Upper lobe of right lung (tissue), 1 donor: ENCODE measurements at places on chromosomes 5 and 9. TPM values are rescaled to one million over a fixed set of nuclear protein-coding genes. Genes with fewer than 3 reads are reported as not detected.

GRCh38 chr5:15442193-15442570, 57.8 kb upstream of the FBXL7 start:
- no peak for DNase-seq

DNA sequence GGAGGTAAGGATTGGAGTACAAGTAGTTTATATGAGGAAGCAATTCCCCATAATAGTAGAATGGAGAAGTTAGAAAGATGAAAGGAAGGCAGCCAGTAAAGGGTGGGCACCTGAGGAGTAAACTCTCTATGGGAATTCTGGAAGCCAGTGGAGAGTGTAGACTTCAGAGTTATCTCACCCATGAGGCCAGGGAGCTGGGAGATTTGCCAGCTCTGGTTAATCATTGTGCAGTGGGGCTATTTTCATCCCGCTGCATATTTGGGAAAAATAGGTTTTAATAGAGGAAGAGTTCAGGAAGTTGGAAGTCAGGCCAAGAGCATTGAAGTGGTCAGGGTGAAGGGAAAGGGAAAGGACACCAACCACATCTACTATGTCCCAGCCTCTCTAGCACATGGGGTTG, 242.3 kb upstream of the BRINP1 start:
- DNase-seq = no peak

DNA sequence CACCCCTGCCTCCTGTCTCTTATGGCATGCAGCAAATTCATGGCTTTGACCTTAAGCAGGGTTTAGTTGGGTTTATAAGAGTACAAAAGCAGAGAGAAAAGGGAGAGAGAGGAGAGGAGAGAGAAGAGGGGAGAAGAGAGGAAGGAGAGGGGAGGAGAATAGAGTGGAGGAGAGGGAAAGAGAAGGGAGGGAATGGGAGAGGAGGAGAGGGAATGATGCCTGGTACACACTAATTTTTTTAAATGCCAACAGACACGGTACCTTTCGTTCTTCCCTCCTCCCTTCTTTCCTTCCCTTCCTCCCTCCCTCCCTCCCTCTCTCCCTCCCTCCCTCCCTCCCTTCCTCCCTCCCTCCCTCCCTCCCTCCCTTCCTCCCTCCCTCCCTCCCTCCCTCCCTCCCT, 48.7 kb downstream of the TNC start:
- no peak for DNase-seq

DNA sequence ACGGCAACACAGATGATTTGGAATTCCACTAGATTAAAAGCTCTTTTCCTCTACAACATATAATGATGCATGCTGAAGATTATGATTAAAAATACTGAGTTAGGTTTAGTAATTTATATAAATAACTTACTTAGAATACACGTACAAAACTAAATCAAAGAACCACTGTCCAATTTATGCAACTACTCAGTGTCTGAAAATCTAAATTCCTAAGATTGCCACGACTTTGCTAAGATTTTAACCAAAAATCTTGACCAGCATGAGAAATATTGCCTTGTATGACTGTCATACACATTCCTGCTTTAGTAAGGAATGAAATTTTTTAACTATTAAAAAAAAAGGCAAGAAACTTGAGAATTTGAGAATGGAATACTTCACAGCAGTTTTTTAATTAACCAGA, 292.4 kb downstream of the ZNF608 start:
- no peak for DNase-seq

GRCh38 chr9:134624621-134625181, 16.9 kb upstream of the COL5A1 start:
- peak; percentile 50 for DNase-seq

- DNase-seq = no peak
Measured at GRCh38 chr5:155260798-155261197, 247.2 kb downstream of the KIF4B start.

- DNase-seq = no peak
Measured at GRCh38 chr9:87676976-87677775, 48.7 kb upstream of the CTSL start.

DNA sequence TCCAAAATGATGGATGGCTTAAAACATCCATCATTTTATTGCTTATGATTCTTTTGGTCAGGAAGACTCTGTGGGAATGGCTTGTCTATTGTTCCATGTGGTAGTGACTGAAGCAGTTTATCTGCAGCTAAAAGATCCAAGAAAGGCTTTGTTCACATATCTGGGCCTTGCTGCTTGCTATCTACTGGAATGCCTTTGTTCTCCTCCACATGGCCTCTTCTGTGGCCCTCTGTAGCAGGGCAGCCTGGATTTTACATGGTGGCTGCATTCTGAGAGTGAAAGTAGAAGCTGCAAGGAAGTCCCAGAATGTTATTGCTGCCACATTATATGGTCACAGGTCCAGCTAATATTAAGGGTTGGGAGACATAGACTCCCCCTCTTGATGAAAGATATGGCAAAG, 35.1 kb downstream of the DMXL1 start:
- DNase-seq = no peak

DNA sequence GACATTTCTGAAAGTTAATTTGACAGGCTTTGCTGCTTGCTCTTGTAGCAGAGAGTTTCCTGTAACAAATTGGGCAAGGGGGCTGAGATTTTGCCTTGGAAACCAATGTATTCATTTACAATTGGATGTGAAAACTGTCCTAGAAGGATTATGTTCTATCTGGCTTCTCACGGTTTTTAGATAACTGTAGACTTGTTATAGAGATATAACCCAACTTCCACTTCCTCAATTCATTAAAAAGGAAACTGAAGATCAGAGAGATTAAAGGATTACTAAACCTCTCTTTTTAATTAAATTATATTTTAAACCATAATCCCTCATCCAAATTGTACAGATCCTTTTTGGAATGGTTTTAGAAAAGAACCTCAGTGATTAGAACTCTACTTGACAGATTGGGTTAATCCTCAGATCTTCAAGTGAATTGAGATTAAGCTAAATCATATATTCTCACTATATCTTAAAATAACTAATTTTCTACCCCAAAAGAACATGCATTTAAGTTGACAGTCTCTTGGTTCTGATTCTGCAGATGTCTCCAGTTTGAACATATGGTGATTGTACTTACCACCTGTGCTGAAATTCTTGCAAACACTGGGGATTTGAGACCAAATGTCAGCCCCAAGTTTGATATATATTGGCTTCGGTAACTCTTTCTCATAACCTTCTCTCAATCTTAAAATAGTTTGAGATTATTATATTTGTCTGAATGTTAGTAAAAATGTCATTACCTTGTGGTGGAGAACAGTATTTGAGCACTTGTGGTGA, 130.1 kb upstream of the C9orf72 start:
- no peak for DNase-seq

- DNase-seq = no peak
Measured at GRCh38 chr5:176396330-176396729, 7.8 kb downstream of the HIGD2A start.

DNA sequence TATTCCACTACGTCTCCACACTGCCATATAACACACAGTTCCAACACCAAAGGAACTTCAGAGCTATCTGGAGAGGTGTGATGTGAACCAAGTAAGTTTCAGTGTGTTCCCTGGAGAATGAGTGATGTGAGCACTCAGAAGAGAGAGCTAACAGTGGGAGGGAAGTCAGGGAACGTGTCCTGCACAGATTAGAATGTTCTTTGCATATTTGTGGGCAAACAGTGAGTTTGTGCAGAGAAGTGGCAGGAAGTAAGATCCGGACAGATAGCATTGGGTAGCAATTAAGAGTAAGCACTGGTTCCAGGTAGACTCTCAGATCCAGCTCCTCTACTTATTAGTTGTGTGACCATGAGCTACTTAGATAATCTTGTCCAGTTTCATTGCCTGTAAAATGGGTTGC, 206.4 kb downstream of the PDZD2 start:
- DNase-seq = no peak

GRCh38 chr5:93328833-93329232, 252.2 kb downstream of the NR2F1-AS1 start:
- DNase-seq = no peak

DNA sequence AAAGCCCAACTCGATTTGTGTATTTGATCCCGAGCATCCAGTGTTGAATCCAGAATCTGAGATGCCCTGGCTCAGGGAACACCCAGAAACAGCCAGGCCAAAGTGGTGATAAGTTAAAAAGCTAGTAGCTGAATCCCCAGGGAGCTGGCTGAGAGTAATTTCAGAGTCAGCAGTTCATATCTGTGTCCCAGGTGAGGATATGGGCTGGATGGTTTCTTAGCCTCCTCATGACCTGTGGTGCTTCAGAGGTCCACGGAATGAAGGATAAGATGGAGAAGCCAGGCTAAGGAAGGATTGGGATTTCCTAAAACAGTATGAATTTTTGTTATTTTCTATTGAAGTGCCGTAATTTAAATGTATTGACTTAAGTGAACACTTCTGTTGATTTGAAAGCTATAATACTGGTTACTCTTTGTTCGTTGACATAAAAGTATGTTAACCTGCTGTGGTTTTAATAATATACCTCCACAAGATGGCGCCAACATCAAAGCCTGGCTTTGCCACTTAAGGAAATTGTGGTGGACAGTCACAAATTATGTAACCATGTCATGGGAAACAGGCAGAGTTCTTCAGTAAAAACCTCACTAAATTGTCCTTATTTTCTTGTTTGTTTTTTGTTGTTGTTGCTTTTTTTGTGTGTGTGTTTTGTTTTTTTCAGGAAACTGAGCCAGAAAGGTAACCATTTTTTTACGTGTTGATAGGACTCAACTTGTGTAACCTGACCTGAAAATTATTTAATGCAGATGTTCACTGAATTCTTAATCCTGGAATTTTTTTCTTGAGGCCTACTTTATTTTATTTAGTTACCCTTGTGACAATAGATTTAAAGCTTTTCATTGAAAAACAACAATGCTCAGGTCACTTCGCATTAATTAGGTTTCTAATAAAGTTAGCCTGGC, 11.4 kb downstream of the MTAP start:
- DNase-seq = no peak

DNA sequence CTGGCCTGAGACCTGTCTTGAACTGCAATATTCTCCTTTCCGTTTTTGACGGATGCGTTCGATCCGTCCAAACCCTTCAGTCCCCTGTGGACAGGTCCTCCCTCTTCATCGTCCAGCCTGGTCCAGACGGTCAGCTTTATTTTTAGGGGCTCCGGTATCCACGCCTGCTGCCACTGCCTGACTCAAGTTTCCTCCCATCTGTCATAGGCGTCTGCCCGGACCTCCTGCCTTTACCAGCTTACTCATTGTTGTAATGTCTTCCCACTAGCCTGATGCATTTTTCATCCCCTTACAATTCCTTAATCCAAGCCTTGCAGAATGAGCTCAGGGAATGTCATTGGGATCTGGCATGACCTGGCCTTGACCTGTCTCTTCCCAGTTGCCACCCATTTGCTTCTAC, 145.8 kb downstream of the TENT4A start:
- no peak for DNase-seq

GRCh38 chr5:149782018-149782894, 52.1 kb downstream of the PPARGC1B start:
- DNase-seq = no peak

- DNase-seq = no peak
Measured at GRCh38 chr5:113053511-113053995, 77.0 kb downstream of the DCP2 start.

DNA sequence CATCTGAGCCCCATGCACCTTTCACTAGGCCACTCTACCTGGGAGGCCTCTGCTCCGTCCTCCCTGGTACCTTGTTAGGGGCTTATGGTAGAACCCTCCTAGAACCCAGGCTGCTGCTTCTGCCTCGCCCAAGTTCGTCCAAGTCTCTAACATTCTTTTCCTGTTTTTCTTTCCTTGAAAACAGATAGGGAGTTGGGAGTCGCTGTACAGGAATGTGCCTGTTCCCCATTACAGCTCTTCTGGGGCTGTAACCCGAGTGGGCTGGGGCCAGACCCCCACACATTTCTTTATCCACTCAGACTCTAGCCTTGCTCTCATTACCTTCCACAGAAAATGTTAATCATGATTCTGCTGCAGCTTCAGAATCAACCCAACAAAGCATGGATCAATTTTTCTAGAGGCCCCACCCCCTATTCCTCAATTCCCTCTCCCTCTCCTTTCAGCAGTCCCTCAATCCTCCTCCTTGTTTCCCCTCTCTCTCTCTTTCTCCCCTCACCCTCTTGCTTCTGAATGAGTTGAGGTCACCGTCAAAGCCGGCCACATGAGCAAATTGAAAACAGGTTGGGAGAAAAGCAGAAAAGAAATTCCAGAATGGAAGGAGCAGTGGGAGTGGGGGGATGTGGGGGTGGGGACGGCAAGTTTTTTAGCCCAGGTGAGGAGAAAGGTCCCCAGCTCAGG, 193.8 kb upstream of the TRIM32 start:
- DNase-seq = no peak

DNA sequence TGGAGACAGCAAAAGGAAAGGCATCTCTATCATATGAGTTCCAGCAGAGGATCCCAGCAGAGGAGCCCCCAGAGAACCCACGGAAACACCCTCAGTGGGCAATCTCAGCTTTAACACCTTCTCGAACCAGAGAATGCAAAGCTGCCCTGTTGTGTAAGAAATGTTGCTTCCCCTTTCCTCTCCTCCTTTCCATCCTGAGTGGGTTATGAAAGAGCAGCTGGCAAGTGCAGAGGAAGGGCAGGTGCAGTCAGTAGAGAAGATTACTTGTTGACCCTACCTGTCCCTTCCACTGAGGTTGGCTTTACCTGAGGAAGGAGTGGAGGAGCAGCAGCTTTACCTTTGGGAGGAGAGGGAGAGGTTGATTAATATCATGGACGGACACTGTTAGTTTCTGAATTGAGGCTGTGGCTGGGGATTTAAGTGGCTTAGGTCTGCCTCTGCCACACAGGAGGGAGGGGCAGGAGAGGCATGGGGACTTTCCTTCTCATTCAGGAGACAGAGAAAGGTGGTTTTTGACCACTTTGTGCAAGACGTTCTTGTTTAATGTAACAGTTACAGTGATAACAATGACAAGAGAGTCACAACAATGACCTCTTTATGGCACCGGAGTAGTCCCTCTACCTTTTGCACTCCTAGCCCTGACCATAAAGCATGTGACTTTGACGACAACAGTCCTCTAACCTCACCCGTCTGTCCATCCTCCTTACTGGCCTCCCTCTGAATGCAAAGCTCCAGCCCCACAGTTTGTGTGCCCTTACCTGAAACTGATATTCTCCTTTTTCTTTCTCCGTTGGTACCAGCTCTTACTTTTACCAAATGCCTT, 254.8 kb downstream of the NSG2 start:
- DNase-seq = no peak

DNA sequence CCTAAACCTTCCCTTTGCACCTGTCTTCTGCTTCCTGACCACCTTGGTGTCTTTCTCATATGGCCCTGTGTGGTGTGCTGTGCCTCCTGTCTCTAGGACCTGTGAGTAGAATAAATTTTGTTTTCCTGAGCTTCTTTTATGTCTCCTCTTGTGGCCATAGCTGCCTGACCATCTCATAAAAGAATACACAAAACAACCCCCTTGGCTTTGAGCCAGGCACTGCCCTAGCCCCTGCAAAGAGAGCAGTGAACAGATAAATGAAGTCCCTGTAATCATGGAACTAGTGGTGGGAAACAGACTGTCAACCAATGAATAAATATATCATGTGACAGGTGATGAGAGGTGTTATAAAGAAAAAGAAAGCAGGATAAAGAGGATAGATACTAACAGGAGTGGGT, 485.1 kb downstream of the CSNK1G3 start:
- DNase-seq = no peak

Gene ADAM19
- 10.6 TPM for total RNA-seq

Gene PRR7
- 2.1 TPM for total RNA-seq

Gene ANKRD34B
- 0.35 TPM for total RNA-seq

Gene REEP5
- total RNA-seq = 108 TPM

Gene PRDM9
- total RNA-seq = not detected

Gene LPAR1
- total RNA-seq = 18.2 TPM

Gene LHX3
- total RNA-seq = not detected

Gene OTULINL
- 104 TPM for total RNA-seq

Gene TDRD7
- 18.2 TPM for total RNA-seq

Gene LECT2
- not detected for total RNA-seq

Gene TNFSF8
- 3.8 TPM for total RNA-seq
